Stimulated activated CD4-positive, alpha-beta T cell treated with anti-CD3 and anti-CD28 coated beads, TNF-alpha, amount 100 ng/mL, for 1 hour (primary cell): ENCODE measurements at places on chromosomes 2 and 18.

DNA sequence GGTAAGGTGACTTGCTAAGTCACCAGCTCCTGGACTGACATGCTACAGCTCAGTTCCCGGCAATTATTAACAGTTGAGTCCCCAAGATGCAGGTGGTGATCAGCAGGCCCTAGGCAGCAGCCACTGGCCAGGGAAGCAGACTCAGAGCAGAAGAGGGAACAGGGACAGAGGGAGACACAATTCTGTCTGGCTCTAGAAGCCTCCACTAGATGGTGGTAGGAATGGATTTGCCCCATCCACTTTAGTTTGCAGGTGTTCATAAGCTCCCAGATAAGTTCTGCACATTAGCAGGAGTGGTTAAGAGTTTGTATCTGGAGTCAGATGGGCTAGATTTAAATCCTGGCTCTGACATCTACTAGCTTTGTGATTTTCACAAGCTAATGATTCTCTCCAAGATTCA lies 25.5 kb upstream of the SLC1A4 start:
- DNase-seq: no peak

GRCh38 chr2:226895579-226895978 lies 59.7 kb downstream of the RHBDD1 start:
- DNase-seq: no peak

- no peak for DNase-seq
Observed at GRCh38 chr2:190209559-190209958, 110.1 kb downstream of the HIBCH start.

DNA sequence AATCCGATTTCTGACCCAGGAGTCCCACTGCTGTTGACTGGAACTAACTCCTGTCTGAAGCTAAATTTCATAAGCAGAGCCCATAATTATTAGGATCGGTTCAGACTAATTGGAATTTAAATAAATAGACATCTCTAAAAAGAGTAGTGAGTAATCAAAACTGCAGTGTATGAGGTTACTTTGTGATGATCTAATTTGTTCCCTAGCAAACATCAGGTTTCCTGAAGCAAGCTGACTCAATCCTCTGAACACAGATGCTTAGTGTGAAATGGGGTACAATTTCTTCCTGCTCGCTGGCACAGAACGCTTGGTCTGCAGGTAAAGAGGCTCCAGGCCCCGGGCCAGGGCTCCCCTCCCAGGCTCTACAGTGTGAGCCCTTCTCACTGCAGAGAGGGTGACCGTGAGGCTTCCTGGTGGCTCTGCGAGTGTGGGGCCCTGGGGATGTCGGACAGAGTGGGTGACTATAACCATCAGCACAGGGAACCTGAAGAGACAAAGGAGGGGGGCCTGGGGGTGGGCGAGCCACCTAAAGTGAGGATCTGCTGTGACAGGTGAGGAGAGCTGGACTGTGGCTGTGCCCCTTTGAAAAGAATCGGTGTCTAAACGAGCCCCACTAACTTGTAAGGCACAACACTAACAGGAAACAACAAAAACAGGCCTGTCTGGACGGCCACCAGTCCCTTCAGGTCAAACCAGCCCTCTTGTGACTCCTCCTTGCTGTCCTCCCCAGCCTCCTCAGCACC lies 20.2 kb downstream of the CHST10 start:
- no peak for DNase-seq
